K562 (cell line): ENCODE measurements at places on chromosomes 7 and 10. TPM values are rescaled to one million over a fixed set of nuclear protein-coding genes. Genes with fewer than 3 reads are reported as not detected.

DNA sequence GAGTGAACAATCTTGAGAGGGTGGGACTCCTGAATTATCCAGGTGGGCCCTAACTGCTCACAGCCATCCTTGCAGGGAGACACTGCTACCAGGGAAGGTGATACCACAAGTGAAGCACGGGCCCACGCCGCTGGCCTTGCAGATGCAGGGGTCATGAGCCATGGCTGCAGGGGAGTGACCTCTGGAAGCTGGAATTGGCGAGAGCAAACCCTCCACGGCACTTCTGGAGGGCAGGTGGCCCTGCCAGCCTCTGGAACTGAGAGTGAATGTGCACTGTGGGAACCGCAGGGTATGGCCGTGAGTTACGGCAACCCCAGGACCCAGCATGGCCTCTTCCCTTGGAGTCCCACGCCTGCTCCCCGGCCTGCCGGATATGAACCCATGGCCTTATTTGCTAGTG is 37.5 kb downstream of the STK32C start:
- DNase-seq: no peak

DNA sequence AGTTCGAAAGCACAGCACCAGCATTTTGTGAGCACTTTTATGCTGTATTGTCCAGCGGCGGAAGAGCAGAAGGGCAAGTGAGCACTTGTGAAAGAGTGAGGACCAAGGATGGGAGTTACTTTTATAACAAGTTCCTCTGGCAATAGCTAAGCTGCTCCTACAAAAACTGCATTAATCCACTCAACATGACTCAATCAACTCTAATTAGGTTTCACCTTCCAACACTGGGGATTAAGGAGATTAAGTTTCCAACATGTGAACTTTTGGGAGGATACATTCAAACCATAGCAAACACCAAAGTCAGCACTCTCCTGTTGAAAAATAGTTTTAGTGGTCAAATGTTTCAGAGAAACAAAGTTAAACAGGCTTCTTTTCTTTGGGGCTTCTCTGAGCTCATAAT is 844.5 kb downstream of the REEP3 start:
- DNase-seq: no peak

Gene GIMAP7
- total RNA-seq: 0.25 and 0.42 TPM in 2 replicates

DNA sequence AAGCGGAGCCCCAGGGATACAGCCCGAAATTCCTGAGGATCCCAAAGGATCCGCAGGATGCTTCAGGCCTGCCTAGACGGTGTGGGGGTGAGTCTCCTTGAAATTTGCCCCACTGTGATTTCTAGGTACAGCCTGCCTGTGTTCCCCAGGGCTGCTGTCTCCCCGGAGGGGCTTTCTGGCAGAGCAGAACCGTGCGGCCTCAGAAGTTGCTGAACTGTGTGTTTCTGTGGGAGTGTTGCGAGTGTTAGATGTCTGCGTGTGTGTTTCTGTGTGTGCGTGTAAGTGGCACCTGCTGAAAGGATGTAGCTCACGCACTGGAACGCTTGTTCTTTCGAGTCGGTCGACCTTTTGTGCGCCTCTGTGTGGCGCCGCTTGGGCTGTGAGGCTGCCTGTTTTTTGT is 27.8 kb upstream of the ZNF273 start:
- no peak for DNase-seq

DNA sequence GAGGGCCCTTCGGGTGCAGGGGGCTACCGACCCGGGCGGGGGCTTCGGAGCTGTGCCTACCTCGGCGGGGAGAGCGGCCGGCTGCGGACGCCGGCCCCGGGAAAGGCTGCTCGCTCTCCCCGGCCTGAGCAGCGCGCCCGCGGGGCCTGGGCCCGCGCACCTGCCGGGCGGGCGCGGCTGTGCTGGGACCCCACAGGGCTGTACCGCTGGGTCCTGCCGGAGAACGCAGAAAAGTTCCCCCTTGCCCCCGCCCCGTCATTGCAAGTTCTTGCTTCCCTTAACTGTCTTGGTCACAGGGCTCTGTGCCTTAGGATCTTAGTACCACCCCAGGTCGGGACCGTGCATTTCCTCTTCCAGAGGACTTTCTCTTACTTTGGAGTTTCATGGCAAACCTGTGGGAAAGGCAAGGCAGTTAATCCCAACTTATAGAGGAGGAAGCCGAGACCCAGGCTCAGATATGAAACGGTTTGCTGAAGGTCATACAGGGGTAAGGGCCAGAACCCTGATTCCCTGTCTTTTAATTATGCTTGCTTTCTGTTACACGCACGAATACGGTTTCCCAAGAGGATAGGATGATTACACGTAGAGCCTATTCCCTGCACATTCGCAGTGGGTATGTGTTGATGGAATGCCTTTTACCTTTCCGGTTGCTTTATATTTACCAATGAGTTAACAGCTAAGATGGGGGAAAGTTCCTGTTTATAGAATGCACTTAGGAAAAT is 652 bp downstream of the PCGF5 start:
- DNase-seq: peak; percentile 23

GRCh38 chr7:93315896-93316295 is 83.7 kb downstream of the VPS50 start:
- no peak for DNase-seq

DNA sequence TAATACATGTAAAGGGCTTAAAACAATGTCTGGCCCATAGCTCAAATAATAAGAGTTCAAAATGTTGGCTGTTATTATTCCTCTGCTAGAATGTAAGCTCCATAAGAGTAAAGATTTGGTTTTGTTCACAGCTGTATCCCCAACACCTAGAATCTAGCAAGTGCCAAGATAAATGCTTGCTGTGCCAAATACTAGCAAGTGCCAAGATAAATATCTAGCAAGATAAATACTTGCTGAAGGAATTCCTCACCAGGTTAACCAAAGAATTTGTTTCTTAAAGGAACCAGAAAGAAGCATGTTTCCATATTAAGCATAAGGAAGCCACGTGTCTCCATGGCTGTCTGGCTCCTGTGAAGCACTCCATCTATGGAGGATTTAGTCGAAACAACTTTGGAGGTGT is 235.2 kb upstream of the SP4 start:
- DNase-seq: no peak

Gene GPR26
- total RNA-seq: not detected in 2 replicates
